ENCODE measurements at places on chromosomes 16 and 17. TPM values are rescaled to one million over a fixed set of nuclear protein-coding genes. Genes with fewer than 3 reads are reported as not detected.

The CCL22 gene
- total RNA-seq, result 0.12 TPM

The TTLL6 gene
- total RNA-seq, result not detected

The CES3 gene
- 9.7 TPM for total RNA-seq

The CEP295NL gene
- 0.52 TPM for total RNA-seq

The RHBDL1 gene
- 0.42 TPM for total RNA-seq

The TPSG1 gene
- not detected for total RNA-seq

The TERB1 gene
- total RNA-seq, result not detected

GRCh38 chr17:9729735-9730420, 61.5 kb downstream of the DHRS7C start:
- H3K4me3 ChIP-seq, result no peak overlapping the region
- H3K4me1 ChIP-seq, result no peaks in the 10 kb centered on the region

DNA sequence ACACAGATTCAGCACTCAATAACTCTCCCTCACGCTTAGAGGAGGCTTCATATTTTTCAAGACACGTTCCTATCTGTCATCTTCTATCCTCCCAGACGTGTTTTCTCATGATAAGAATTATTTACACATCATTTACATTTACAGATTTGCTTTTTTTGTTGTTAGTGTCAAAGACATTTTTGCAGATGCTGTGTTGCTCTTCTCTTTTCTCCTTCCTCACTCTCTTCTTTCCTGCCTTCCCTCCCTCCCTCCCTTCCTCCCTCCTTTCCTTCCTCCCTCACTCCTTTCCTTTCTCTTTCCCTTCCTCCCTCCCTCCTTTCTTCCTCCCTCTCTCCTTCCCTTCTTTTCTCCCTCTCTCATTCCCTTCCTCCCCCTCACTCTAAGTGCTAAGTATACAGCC, 537.1 kb upstream of the HSBP1 start:
- no peak overlapping the region for H3K4me3 ChIP-seq
- H3K36me3 ChIP-seq, result no peaks in the 10 kb centered on the region
- H3K4me1 ChIP-seq, result peaks cover 3% of the 10 kb centered on the region
- DNase-seq, result no peak

- H3K27me3 ChIP-seq, result no peaks in the 10 kb centered on the region
- no peaks in the 10 kb centered on the region for H3K4me1 ChIP-seq
- no peak overlapping the region for H3K27ac ChIP-seq
- H3K36me3 ChIP-seq, result no peaks in the 10 kb centered on the region
Measured at GRCh38 chr17:55435408-55435807, 13.8 kb upstream of the MMD start.

GRCh38 chr16:66824006-66824405, 6.8 kb downstream of the NAE1 start:
- no peaks in the 10 kb centered on the region for H3K27me3 ChIP-seq
- no peak overlapping the region for H3K27ac ChIP-seq
- no peak for DNase-seq
- H3K4me3 ChIP-seq, result no peak overlapping the region
- peaks cover 3% of the 10 kb centered on the region for H3K4me1 ChIP-seq
- H3K36me3 ChIP-seq, result peaks cover 96% of the 10 kb centered on the region

- no peak overlapping the region for H3K4me3 ChIP-seq
- no peak overlapping the region for H3K27ac ChIP-seq
- H3K27me3 ChIP-seq, result peaks cover 8% of the 10 kb centered on the region
- DNase-seq, result no peak
- no peaks in the 10 kb centered on the region for H3K4me1 ChIP-seq
- H3K36me3 ChIP-seq, result no peaks in the 10 kb centered on the region
Measured at GRCh38 chr17:44543905-44544523, 13.3 kb upstream of the FZD2 start.
